ENCODE measurements at places on chromosomes 5 and 9. TPM values are rescaled to one million over a fixed set of nuclear protein-coding genes. Genes with fewer than 3 reads are reported as not detected.

- no peak for DNase-seq
Observed at GRCh38 chr9:3936520-3937235, 363.2 kb downstream of the GLIS3 start.

- DNase-seq: no peak
Observed at GRCh38 chr5:151676314-151676712, 10.4 kb downstream of the SPARC start.

- no peak for DNase-seq
Observed at GRCh38 chr5:135253601-135254178, 145.3 kb downstream of the MACROH2A1 start.

- no peak for DNase-seq
Observed at GRCh38 chr5:107666051-107666655, 4.6 kb downstream of the EFNA5 start.

DNA sequence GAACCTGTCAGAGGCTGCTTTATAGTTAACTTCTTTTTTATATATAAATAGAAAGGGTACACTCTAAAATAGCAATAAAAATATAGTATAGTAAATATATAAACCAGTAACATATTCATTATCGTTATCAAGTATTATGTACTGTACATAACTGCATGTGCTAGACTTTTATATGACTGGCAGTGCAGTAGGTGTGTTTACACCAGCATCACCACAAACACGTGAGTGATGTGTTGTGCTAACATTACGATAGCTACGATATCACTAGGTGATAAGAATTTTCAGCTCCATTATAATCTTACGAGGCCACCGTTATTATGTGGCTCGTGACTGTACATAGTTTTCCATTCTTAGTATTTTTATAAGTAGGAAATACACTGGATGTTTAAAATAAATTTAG lies 43.8 kb upstream of the MEF2C start:
- DNase-seq: no peak

DNA sequence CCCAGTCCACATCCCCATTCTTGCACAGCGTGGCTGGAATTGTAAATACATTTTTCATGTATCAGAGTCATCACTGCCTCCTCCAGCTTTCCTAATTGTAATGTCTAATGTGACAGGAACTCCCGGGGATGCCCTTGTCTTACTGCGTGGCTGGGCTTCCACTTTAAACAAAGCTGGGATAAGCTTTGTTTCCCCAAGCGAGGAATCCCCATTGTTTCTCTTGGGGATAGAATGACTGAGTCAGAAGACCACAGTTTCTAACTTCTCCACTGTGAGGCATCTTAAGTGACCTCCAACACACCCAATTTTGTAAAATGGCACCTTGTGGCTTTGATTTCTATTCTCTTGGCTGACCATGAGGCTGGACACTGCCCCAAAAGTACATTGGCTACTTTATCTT lies 22.4 kb downstream of the ARPC5L start:
- DNase-seq: no peak

Gene TLE1
- polyA plus RNA-seq: 71.6 TPM

Gene C9orf40
- 7.1 TPM for polyA plus RNA-seq

Gene OR1Q1
- polyA plus RNA-seq: not detected

Gene BASP1
- polyA plus RNA-seq: 74.1 TPM
